Femur (tissue), 1 donor: ENCODE measurements at places on chromosomes 6 and 20.

- DNase-seq, result no peak
Measured at GRCh38 chr6:46324706-46325105, 153.9 kb upstream of the ENPP5 start.

DNA sequence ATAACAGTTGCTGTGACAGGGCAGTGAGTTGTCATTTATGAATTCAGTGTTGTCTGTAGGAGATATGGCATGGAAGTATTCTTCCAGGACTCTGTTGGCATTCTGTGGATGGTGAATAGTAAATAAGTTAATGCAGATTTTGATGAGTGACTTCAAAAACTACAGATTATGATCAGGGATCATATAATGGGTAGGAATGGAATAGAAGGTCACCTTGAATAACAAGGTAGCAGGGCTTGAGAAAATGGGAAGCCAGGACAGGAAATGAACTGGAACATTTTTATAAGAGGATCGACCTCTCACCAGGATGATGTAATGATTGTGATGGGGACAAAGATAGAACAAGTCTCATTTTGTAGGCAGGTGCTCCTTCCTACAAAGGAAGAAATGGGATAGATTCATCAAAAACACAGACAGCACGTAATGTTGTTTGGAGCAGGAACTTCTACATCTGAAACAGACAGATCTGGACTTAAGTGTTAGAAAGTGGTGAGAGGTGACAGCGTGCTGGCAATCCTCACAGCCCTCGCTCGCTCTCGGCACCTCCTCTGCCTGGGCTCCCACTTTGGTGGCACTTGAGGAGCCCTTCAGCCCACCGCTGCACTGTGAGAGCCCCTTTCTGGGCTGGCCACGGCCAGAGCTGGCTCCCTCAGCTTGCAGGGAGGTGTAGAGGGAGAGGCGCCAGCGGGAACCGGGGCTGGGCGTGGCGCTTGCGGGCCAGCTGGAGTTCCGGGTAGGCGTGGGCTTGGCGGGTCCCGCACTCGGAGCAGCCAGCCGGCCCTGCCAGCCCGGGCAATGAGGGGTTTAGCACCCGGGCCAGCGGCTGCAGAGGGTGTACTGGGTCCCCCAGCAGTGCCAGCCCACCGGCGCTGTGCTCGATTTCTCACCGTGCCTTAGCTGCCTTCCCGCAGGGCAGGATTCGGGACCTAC, 30.8 kb upstream of the SSR1 start:
- DNase-seq, result no peak

DNA sequence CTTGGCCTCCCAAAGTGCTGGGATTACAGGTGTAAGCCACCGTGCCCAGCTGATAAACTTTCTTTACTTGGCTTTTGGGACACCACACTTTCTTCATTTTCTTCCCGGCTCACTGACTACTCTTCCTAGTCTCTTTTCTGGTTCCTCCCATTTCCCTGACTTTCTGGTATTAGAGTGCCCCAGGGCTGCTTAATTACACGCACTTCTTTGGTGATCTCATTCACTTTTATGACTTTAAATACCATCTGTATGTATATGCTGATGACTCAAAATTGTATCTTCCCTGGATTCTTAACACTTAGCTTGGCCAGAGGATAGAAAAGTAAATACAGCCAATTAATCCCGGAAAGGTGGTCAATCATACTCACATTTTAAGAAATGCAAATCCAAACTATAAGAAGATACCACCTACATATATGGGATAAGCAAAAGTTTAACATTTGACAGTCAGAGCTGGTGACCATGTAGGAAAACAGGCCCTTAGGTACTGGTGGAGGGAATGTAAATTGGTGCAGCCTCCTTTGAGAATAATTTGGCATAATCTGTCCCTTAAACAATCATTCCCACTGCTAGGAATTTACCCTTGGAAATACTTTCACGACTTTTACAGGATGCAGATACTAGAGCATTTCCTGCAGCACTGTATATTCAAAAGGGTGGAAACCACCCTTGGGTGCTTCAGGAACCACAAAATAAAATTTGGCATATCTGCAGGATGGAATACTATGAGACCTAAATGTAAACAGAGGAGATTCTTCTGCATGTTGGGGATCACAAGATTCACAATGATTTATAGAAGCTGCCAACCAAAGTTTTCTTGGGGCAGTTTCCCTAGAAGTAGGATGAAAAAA, 9.4 kb upstream of the NANP start:
- DNase-seq, result no peak

GRCh38 chr6:139612135-139612465, 237.7 kb upstream of the CITED2 start:
- DNase-seq, result no peak

- no peak for DNase-seq
Measured at GRCh38 chr20:37839432-37839827, 63.5 kb upstream of the VSTM2L start.

DNA sequence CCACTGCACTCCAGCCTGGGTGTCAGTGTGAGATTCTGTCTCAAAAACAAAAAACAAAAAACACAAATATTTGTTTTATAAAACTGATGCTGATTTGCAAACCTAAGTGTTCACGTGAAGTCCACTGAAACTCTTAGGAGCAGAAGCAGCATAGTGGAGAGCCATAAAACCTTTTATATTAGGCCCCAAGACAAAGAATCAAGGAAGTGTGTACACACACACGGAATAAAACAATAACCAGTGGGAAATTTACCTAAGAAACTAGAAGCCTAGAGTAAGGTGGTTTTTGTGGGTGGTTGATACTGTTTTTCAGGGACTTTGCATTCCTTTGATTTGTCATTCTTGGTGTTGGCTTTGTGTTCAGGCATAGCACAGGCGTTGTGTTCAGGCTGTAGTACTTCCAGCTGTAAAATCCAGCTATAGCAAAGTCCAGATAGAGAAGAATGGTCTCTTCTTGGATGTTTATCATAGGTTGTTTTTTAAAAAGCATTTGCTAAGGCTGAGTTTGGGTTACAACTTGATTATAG, 61.3 kb downstream of the ATRN start:
- no peak for DNase-seq

DNA sequence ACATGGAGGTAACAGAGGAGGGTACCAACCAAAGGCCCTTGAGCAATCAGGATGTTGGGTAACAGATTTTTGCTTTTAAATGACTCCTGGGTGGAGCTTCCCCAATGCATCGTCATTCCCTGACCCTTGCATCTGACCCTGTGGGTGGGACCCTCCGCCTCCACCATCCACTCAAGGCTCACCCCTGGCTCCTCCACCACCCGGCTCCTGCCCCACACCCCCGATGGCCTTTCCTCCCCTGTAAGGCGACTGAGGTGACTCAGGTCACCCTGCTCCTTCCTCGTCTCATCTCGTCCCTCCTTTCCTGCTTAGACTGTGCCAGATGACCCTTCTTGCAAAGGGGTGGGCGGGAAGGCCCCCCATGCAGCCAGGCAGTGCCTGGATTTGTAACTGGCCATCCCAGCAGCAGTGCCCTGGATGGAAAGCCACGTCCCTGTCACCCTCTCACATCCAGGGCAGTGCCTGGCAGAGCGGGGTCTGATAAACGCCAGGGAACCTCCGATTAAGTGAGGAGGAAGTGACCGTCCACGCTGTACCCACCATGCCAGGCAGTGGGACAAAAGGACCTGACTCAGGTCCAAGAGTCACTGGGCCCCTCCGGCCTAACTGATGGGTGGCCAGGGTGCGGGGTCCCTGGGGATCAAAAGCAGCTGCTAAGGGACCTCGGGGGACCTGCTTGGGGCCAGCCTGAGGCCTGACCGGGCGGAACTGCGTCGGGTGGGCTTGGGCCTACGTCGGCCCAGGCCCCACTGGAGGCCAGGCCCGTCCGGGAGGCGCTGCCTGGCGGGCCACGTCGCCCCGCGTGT, 624 bp upstream of the NPEPL1 start:
- DNase-seq, result peak; percentile 58
